ENCODE measurements at places on chromosomes 6 and 20. TPM values are rescaled to one million over a fixed set of nuclear protein-coding genes. Genes with fewer than 3 reads are reported as not detected.

Gene CST7
- total RNA-seq: not detected

Gene SPATA25
- total RNA-seq: 1.2 TPM

Gene ZSCAN26
- 22.4 TPM for total RNA-seq

Gene SLC22A16
- total RNA-seq: 0.36 TPM

Gene MARCKS
- 570 TPM for total RNA-seq

Gene BAG2
- 13.3 TPM for total RNA-seq

Gene TTK
- total RNA-seq: 4.4 TPM

Gene PLCB4
- total RNA-seq: 13.0 TPM

Gene ECT2L
- total RNA-seq: under 0.01 TPM

Gene KIF13A
- 61.5 TPM for total RNA-seq

Gene ABRACL
- total RNA-seq: 42.3 TPM

Gene FAM217A
- total RNA-seq: not detected

Gene IP6K3
- total RNA-seq: under 0.01 TPM

Gene RUNX2
- 35.4 TPM for total RNA-seq

Gene PRDM13
- not detected for total RNA-seq

Gene SLC44A4
- total RNA-seq: not detected

Gene SIRPB1
- 1.2 TPM for total RNA-seq

Gene HLA-C
- total RNA-seq: 477 TPM

Gene MEI4
- not detected for total RNA-seq

Gene RNF144B
- total RNA-seq: 5.8 TPM

Gene SEMG1
- not detected for total RNA-seq

Gene SLC12A5
- under 0.01 TPM for total RNA-seq

Gene HRH3
- not detected for total RNA-seq

Gene EYA4
- total RNA-seq: 35.5 TPM

Gene KHDC1L
- total RNA-seq: 0.72 TPM

Gene PGBD1
- 6.2 TPM for total RNA-seq

Gene PSORS1C2
- total RNA-seq: not detected

Gene PAX1
- total RNA-seq: under 0.01 TPM

Gene BHLHE23
- not detected for total RNA-seq

Gene TRIM15
- not detected for total RNA-seq

Gene HCRTR2
- not detected for total RNA-seq

Gene EYS
- under 0.01 TPM for total RNA-seq

Gene AURKA
- 8.0 TPM for total RNA-seq

Gene IRF4
- under 0.01 TPM for total RNA-seq

Gene ADA
- total RNA-seq: 37.1 TPM

Gene PROKR2
- total RNA-seq: not detected

Gene PKHD1
- not detected for total RNA-seq

Gene FOXO3
- total RNA-seq: 52.2 TPM

Gene RAET1L
- not detected for total RNA-seq

Gene KCNK17
- total RNA-seq: not detected

Gene DLL1
- total RNA-seq: 0.36 TPM

Gene GSTA1
- total RNA-seq: not detected

Gene C20orf202
- not detected for total RNA-seq

Gene TRAPPC3L
- 0.29 TPM for total RNA-seq

Gene CGA
- total RNA-seq: not detected

Gene TXLNB
- 0.59 TPM for total RNA-seq

Gene MDFI
- total RNA-seq: 0.72 TPM

Gene CEP162
- total RNA-seq: 17.4 TPM

Gene MDN1
- 21.4 TPM for total RNA-seq

Gene ZNF133
- 19.5 TPM for total RNA-seq

Gene SNAP25
- 1.8 TPM for total RNA-seq

Gene GTSF1L
- total RNA-seq: not detected

Data from osteoblast (primary cell).